GM03348 (cell line): ENCODE measurements at places on chromosomes 11 and 22.

GRCh38 chr11:10209326-10209725 is 84.7 kb downstream of the SBF2 start:
- no peak for DNase-seq

- no peak for DNase-seq
Observed at GRCh38 chr11:967995-968751, 42.5 kb downstream of the AP2A2 start.

GRCh38 chr11:69950120-69950519 is 128.0 kb upstream of the ANO1 start:
- DNase-seq: no peak

DNA sequence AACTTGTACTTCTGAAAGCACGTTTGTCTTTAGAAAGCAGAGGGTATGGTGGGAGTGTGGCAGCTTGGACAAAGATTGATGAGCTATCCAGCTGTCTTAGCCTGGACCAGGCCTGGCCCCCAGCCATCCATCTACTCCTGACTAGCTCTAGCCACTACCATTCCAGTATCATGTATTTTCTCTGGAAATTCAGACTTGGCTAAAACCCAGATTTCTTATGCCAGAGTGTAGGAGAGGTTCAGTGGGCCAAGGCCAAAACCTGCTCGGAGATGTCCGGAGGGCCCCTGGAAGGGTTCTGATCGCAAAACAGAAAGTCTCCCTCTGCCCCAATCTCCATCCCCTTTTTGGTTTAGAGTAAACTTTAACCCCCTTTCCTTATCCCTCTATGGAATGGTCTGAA is 24.8 kb upstream of the MTCH2 start:
- no peak for DNase-seq

DNA sequence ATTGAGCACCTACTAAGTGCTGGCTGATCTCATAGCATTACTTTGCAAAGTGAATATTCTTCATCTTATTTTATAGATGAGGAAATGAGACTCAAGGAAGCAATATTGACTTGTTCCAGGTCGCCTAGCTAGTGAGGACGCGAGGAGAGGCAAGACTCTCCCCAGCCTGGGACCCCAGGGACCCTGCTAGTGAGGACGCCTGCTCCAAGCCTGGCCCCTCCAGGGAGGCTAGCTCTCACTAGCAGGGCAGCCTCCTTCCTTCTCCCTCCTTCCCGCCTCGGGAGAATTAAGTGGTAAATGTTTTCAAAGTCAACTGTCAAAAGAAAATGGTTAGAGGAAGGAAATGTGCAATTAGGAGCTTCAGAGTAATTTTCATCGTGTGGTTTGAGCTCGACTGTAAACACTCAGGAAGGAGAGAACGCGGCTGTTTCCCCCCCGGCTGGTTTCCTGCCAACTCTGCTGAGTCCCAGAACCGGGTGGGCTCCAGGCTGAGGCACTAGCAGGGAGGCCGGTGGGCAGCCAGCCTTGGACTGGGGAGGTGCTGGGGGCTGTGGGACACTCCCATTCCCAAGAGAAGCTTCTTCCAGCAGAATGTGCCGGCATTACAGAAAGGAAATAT is 17.9 kb downstream of the MYEOV start:
- DNase-seq: no peak

- no peak for DNase-seq
Observed at GRCh38 chr11:22405377-22405776, 67.2 kb downstream of the SLC17A6 start.

DNA sequence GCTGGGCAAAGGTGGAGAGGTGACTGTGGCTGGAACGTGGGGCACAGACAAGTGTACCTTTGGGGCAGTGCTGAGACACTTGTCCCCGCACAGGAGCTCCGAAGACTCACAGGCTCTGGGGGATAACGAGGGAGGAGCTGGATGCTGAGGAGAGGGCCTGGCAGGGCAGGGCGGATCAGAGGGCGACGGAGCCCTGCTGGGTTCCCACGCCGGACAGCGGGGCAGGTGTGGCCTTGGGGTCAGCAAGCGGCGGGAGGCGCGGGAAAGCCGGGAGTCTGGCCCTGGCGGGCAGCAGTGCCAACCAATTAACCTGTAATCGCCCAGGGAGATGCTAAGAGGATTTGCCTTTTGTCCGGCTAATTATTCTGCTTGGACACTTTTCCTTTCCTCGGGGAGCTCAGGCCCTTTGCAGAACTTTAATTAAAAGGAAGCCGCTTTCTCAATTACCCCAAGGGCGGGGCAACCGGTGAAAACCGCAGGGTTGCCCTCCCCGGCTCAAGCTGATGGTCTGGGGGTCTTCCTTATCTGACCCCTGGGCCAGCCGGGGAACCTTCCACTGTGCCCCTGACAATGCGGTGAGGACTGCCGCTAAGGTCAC is 71.5 kb downstream of the WNT7B start:
- DNase-seq: no peak

GRCh38 chr22:36873614-36874308 is 13.0 kb downstream of the NCF4 start:
- peak; percentile 90 for DNase-seq

- peak; percentile 9 for DNase-seq
Observed at GRCh38 chr22:25645266-25645665, 80.8 kb downstream of the GRK3 start.

- DNase-seq: peak; percentile 94
Observed at GRCh38 chr22:24247564-24248344, 2.9 kb upstream of the GGT5 start.

GRCh38 chr11:132941761-132942160 is 590.5 kb downstream of the OPCML start:
- no peak for DNase-seq

DNA sequence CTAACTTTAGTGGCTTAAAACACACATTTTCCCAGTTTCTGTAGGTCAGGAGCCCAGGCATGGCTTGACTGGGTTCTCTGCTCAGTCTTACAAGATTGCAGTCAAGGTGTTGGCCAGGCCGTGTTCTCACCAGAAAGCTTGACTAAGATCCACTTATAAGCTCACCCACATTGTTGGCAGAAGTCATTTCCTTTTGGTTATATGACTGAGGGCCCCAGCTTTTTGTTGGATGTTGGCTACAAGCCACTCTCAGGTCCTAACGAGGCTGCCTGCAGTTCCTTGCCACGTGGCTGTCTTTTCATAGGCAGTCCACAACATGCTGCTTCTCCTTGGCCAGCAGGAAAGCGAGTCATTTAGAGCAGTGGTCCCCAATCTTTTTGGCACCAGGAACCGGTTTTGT is 79.3 kb upstream of the CRTAM start:
- DNase-seq: peak; percentile 22

DNA sequence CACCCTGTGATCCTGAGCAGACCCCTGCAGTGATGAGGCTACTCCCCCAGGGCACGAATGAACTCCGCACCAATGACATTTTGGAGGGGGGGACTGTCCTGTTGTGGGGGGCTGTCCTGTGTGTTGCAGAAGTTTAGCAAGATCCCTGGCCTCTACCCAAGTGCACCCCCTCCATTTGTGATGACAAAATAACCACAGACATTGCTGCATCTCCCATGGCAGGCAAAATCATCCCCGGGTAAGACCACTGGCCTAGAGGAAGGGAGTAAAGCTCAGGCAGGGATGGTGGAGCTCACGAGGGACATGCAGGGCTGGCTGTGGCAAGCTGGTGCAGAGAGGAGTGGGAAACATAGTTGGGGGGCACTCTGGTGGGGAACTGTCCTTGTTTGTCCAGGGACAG is 40.6 kb downstream of the NECTIN1 start:
- DNase-seq: no peak

GRCh38 chr11:460331-461199 is 10.5 kb downstream of the PTDSS2 start:
- DNase-seq: no peak
